Kidney (tissue), 22 donors: ENCODE measurements at places on chromosomes 7 and 10. TPM values are rescaled to one million over a fixed set of nuclear protein-coding genes. Genes with fewer than 3 reads are reported as not detected.

The CRPPA gene
- total RNA-seq = 5.9 TPM

The MSMB gene
- not detected for total RNA-seq

The MPP7 gene
- 11.6 TPM for total RNA-seq

The ANKRD1 gene
- total RNA-seq = not detected

DNA sequence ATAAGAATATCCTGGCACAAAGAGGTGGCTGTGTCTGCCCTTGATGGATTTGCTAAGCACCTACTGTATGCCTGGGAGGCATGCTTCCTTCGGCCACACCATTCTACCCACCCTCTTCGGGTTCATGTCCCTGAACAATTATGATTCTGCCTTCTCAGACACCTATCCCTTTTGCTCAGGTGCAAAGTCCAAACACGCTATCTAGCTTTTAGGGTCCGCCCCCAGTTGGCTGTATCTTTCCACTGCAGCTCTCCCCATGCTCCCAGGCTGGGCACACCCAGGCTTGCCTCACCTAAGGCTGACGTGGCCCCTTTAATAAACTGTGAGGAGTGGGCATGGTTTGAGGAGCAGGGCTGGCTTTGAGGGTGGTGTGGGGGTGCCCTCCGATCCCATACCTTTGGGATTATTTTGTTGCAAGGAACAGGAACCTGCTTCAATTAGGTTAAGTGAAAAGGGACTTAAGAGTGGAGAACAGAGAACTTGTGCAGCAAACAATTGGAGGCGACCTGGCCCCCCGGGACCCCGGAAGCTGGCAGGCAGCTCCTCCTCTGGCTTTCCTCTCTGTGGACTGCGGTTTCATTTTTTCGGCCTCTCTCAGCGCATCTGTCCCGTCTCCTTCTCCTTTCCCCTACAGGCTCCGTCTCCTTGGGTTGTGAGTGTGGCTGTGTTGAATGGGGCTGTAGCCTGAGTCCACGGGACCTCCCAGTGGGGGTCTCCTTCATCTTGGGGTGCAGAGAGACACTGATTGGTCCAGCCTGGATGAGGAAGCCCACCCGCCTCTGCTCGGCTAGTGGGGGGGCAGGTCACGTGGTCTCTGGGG lies 3.8 kb downstream of the CLIP2 start:
- no peaks in the 10 kb centered on the region for H3K27me3 ChIP-seq
- H3K27ac ChIP-seq = peak overlapping the region; percentile 73
- H3K4me1 ChIP-seq = no peaks in the 10 kb centered on the region
- no peaks in the 10 kb centered on the region for H3K36me3 ChIP-seq

DNA sequence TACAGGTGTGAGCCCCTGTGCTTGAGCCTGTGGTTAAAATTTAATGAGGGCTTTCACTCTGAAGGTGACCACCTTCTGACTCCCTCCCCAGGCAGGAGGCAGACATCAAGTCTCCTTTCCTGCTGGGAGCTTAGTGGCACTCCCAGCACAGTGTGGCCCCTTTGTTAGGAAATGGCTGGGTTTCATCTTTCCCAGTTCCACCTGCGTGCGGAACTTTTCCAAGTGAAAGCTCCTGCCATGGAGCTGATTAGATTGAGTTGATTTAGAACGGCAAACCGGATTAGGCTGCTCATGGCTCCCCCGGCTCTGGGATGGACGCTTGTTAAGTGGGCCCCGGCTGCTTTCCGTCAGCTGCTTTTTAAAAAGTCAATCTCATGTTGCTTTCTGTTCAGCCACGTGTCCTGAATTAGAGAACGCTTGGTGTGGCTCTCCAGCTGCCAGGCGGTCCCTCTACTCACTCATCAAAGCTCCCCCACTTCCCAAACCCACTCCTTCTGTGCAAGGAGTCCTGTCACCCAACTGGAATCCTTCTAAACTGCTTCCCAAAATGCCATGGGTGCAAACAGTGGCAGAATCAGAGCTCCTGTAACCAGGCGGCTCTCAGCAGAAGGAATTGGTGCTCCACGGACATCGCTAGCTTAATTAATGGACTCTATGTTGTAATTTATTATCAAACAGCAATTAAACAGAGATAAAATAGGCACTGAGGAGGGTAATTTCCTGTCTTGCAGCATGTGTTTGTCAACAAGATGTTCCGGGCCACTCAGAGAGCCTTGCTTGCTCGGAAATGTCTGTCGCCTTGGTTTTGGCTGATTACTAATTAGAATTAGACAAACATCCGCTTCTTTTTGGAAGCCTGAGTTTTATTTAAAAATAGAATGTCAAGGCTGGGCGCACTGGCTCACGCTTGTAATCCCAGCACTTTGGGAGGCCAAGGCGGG lies 551.2 kb downstream of the GALNT17 start:
- H3K27me3 ChIP-seq = no peaks in the 10 kb centered on the region
- no peaks in the 10 kb centered on the region for H3K36me3 ChIP-seq
- no peak overlapping the region for H3K4me3 ChIP-seq
- H3K27ac ChIP-seq = no peak overlapping the region

GRCh38 chr10:46310851-46311250 lies 24.1 kb downstream of the ANTXRL start:
- H3K4me1 ChIP-seq = no peaks in the 10 kb centered on the region
- H3K27me3 ChIP-seq = no peaks in the 10 kb centered on the region
- H3K4me3 ChIP-seq = no peak overlapping the region
- H3K36me3 ChIP-seq = no peaks in the 10 kb centered on the region
- H3K27ac ChIP-seq = no peak overlapping the region

GRCh38 chr7:84204655-84205054 lies 10.1 kb upstream of the SEMA3A start:
- H3K27me3 ChIP-seq = no peaks in the 10 kb centered on the region
- no peak overlapping the region for H3K27ac ChIP-seq
- no peaks in the 10 kb centered on the region for H3K36me3 ChIP-seq
- no peaks in the 10 kb centered on the region for H3K4me1 ChIP-seq
- no peak for DNase-seq

DNA sequence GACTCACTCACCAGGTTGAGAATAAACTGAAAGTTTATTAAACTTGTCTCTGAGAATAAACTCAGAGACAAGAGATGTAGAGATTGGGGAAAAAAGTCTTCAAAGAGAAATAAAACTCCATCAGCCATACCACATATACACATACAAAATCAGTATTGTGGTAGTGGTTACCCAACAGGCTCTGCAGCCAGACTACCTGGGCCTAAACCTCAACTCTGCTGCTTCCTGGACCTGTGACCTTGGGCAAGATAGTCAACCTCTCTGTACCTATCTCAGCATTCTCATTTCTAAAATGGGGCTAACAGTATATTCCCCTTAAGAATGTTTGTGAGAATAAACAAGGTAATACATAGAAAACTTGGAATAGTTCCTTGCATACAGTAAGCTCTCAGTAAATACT lies 15.3 kb downstream of the TPK1 start:
- no peak overlapping the region for H3K4me3 ChIP-seq
- no peaks in the 10 kb centered on the region for H3K36me3 ChIP-seq
- DNase-seq = no peak

- no peaks in the 10 kb centered on the region for H3K36me3 ChIP-seq
- H3K27me3 ChIP-seq = no peaks in the 10 kb centered on the region
- no peak for DNase-seq
Measured at GRCh38 chr10:11331046-11331577, 280.3 kb downstream of the USP6NL start.

GRCh38 chr7:102287111-102287980 lies 678 bp downstream of the SH2B2 start:
- H3K4me1 ChIP-seq = no peaks in the 10 kb centered on the region
- no peaks in the 10 kb centered on the region for H3K36me3 ChIP-seq
- peak overlapping the region; percentile 46 for H3K4me3 ChIP-seq

GRCh38 chr7:50095634-50096033 lies 2.6 kb upstream of the ZPBP start:
- H3K36me3 ChIP-seq = no peaks in the 10 kb centered on the region
- DNase-seq = no peak
- H3K27ac ChIP-seq = no peak overlapping the region
- H3K4me1 ChIP-seq = no peaks in the 10 kb centered on the region
- H3K27me3 ChIP-seq = no peaks in the 10 kb centered on the region
